ENCODE measurements at places on chromosomes 3 and 15.

DNA sequence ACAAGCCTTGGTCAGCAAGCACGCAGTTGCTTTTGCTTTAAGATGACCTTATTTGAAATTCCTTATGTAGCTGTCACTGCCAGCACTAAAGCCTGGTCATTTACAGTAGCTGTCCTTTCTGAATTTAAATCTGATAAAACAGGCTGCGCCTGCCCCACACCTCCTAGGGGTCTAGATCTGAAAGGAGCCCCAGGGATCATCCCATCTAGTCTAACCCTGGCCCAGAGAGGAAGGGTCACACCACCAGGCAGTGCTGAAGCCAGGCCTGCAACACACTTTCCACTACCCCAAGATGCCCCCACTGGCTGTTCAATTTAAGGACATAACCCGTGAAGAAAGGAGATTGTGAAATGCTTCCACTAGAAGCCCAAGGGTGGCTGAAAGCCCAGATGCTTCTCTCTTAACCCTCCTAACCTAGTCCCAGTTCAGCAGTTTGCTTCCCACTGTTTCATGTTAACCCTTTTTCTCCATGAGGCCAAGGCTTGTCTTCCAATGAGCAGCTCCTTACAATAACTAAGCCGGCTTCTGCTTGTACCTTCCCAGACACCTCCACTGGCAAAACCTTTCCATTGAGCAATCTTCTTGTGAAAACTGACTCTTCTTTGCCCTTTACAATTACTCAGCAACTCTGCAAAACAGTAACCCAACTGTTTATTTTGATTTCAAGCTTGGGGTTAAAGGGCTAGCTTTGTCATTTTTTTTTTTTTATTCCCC is 198.9 kb upstream of the LPP start:
- DNase-seq, result no peak

DNA sequence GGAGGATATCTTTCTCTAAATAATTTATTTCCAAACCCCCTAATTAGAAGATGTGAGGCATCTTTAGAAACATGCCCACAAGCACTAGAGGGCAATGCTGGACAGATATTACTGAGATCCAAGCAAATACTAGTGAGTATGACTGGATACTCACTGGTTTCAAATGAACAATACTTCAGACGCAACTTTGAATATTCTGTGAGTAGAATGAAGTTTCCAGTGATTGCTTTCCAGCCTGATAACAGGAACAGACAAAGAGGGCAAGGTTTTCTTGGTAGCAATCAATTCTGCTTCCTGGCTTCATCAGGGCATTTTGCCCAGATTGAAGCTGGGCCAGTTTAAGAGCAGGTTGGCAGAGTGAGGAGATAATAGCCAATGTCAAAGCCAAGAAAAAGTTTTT is 442.6 kb upstream of the PDZRN3 start:
- no peak for DNase-seq

DNA sequence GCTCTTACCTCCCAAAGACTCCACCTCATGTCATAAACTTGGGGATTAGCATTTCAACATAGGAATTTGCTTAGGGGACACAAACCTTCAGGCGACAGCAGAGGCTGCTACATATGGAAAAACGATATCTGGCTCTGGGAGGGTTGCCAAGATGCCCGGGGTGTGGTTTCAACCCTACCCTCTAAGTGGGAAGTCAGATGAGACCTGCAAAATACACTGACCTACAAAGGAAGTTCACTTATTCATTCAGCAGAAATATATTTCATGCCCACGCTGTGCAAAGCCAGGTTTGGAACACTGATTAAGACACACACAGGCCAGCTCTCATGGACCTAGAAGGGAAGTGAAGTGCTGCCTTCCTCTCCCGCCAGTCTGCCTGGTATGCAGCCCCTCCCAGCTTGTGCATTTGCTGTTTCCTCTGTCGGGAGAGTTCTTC is 239.3 kb downstream of the FEZF2 start:
- no peak for DNase-seq

DNA sequence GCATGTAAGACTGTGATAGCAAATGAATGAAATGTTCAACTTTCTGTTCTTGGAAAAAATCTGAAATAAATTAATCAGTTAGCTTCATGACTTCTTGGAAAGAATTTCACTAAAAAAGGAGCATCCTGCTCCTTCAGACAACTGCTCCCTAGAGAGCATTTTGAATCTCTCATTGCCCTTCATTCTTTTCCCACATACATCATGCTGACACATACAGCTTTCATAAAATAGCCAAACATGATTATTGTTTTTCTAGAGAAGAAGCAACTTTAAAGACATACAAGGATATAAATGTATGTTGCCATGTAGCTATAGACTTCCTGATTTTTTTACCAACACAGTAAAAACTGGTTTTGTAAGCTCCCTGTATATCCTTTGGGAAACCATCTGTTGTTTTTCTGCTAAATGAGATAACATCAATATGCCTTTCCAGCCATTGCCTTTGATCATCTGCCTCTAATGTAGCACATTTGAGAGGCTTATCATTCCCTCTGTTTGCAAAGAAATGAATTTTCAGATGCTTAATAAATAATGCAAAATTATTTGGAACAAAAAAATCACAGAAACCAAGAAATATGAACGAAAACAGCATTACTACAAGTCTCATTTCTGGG is 248.2 kb upstream of the GPR149 start:
- DNase-seq, result no peak

GRCh38 chr3:84265768-84266167 is 693.0 kb upstream of the CADM2 start:
- DNase-seq, result no peak

DNA sequence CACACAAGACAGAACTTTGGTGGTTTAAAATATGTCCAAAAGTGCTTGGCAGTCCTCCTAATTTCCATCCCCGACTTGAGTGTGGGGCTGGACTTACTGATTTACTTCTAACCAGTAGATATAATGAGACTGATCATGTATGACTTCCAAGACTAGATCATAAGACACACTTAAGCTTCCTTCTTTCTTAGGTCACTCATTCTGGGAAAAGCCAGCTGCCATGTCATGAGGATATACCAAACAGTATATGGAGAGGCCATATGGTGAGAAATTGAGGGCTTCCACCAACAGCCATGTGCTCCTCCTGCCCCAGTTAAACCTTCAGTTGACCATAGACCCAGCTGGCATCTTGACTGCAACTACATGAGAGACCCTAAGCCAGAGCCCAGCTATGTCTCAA is 282.8 kb upstream of the PROK2 start:
- no peak for DNase-seq

DNA sequence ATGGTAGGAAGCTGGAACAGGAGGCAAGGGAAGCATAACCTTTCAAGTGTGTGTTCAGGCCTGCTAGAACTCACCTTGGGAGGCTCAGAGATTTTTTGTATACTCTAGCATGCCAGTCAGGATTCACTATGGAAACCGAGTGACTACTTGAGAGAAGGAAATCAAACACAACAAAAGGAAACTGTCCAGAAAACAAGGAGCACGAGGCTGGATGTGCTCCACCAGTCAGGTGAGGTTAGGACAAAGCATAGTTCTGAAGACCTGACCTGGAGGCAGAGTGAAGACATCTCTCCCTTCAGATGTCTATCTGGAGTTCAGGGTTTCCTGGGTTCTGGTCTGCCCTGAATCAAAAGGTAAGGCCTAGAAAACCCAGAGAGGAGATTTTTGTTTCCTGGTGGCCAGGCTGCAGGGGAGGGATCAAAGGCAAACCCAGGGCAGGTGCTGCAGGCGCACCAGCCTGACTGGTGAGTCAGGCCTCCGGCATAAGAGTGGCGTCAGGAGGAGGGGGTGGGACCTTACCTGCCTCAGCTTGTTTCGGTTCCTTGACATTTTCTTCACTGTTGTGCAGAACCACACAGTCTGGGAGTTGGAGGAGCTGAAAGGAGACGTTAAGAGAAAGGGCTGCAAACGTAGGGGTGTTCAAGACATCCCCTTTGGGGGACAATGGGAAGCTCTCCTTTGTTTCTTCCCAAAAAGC is 52.2 kb upstream of the OSBPL11 start:
- DNase-seq, result no peak

DNA sequence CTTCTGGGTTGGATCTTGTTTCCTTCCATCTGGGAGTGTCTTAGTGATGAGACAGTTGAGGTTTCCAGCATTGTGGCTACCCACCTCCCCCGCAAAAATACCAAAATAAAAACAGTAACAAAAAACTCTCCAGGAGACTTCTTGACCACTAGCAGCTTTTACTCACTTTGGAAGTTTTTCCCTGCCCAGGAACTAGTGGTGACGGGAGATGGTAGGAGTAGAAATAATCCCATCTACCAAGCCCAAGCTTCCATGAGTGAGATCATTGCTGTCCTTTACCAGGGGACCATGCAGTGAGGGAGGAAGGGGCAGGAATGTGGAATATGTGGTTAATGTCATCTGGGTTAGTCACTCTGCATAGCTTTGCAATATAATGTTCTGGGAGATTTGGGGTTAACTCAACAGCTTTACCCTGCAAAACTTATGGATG is 187.7 kb downstream of the ITPR1 start:
- DNase-seq, result no peak

- DNase-seq, result no peak
Observed at GRCh38 chr3:182981038-182981380, 671 bp upstream of the DCUN1D1 start.

GRCh38 chr3:63588895-63589294 is 63.6 kb upstream of the SNTN start:
- DNase-seq, result no peak

DNA sequence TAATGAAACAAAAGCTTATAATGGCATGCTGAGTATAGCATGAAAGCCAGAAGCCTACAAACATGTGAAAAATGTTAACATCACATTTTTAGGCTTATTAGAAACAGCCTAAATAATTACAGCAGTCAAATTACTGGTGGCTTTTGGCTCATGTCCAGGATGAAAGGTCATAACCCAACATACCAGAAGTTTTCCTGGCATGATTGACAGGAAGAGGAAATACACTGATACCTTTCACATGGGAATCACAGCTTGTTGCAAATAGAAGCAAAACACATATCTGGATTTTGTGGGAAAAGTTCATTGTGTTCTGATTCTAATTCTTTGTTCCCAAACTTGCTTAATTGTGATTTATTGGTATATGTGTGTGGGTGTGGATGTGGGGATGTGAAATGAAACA is 393.5 kb upstream of the ARRDC4 start:
- no peak for DNase-seq

- DNase-seq, result no peak
Observed at GRCh38 chr15:25184356-25185155, 229.8 kb downstream of the SNRPN start.

GRCh38 chr3:171001957-171002694 is 24.4 kb downstream of the SLC2A2 start:
- peak; percentile 30 for DNase-seq

DNA sequence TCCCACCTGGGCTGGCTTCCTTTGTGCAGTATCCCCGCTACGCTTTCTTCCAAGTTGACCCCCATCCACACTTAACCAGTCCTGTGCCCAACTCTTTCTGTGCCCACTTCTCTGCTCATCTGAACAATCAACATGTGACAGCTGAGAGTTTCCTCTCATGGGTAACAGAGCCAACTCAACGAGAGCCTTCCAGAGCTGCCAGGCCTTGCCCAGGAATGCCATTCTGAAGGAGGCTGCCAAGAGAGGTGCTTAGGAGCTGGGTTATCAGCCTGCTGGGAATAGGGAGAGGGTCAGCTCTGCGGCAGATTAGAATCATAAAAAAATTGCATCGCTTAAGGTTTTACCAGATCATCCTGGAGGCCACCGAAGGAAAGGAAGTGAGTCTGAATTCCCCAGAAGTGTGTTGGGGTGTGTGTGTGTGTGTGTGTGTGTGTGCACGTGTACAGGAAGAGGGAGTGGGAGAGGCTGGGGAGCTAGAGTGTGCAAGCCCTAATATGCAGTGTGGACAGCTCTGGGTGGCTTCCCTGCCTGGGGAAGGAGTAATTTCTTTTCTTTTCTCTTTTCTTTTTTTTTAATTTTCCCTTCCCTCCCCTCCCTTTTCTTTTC is 66.7 kb downstream of the ITGA11 start:
- no peak for DNase-seq

- no peak for DNase-seq
Observed at GRCh38 chr3:171850320-171850959, 7.3 kb downstream of the TMEM212 start.

DNA sequence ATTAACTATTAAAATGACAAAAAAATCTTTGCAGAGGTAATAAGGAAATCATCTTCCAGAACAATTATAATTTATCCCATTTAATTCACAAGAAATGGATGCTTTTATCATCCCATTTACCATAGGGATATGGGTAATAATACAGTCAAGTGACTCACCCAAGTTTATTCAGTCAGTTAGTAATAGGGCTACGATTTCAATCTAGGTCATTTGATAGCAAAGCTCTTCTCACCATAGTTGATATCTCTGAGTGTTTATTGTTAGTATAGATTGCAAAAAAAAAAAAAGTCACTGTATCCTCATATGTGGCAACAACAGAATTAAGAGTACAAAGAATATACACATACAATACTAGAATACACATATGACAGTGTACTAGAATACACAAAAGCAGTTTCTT is 797.1 kb downstream of the ROBO1 start:
- no peak for DNase-seq

DNA sequence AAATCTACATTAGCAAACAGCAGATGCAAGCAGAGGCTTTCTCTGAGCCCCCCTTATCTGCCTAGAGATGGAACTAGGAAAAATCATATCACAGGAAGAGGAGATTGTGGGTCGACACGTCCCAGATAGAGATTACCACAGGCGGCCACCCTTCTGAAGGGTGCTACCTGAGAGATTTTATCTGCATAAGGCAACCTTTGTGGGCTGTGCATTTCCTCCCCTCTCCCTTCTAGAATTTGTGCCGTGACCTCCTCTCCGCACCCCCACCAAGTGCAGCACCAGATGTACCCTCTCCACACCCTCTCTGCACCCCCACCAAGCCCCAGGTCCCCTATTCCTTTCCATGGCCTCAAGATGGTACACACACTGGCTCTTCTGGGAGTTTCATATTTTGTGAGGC is 27.4 kb downstream of the METTL6 start:
- DNase-seq, result no peak

GRCh38 chr3:162721736-162722135 is 1225.1 kb downstream of the OTOL1 start:
- DNase-seq, result no peak

DNA sequence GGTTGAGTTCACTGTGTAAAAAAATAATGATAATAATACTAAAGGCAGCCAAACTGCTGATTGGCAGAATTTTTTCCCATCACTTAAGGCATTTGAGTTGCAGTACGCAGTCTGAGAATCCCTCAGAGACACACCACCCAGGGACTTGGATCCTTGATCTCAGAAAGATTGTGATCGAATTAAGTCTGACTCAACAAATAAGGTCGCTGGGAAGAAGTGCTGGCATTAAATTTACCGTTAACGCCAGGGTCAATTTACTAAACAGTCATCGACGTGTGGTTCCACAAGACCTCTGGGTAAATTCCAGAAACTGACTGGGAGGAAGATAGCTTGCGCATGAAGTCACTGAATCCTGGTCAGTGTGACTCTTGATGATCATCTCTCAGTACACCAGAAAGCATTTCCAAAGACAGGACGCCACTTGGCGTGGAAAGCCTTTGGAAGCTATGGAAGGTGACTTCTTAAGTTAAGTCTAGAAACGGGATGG is 48.3 kb upstream of the CGNL1 start:
- DNase-seq, result no peak

DNA sequence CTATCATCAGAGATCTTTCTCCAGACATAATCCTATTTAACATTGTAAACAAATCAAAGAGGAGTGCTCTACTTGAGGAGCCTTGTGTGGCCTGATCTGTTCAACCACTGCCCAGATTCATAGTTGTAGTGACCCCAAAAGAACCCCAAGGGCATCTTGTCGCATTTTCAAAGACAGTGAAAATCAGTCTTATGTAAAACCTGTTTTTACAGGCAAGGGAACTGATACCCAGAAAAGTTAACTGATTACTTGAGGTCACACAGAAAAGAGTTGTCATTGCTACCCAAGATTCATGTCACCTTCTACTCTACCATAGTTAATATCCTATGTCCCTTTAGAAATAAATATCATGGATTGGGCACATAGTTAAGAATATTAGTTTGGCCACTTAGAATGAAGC is 40.5 kb upstream of the ARPP21 start:
- DNase-seq, result no peak
